Activated naive CD4-positive, alpha-beta T cell (primary cell): ENCODE measurements at places on chromosomes 7 and 10.

GRCh38 chr10:70176441-70176840 lies 6.1 kb upstream of the SAR1A start:
- no peak for DNase-seq

- no peak for DNase-seq
Measured at GRCh38 chr10:46523119-46523961, 33.1 kb downstream of the GPRIN2 start.

DNA sequence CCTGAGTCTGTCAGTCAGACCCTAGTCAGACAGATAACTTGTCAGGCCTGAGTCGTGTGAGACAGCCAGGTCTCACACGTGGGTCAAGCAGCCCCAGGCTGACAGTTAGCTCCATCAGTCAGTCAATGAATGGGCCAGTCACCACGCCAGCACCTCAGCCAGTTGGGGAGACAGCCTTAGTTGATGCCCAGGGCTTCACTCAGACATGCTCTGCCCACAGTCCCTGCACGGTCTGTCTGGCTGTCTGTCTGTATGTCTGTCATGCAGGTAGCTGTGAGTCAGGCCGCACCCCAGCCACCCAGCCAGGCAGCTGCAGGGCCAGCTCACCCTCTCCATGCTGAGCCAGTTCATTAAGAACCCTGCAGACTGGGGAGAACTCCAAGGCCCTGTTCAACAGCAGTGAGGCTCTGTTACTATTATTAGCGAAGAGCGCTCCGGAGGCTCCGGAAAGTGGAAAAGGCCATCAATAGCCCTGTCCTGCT lies 141.1 kb upstream of the PCBD1 start:
- no peak for DNase-seq

DNA sequence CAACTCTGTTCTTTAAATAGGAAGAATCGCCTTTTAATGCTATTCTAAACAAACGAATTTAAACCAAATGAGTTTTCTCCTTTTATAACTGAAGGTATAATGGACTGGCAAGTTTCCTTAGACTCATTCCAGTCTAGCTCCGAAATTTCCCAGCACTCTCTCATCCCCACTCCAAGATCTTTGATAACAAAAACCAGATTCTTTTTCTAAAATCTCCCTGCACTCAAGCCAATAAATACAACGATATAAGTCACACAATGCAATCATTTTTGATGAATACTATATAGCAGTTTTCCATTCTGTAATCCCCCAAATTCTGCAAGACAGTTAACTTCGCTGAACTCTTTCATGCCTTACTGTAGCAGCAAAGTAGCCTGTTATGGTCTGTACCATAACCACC lies 1.9 kb downstream of the OGA start:
- DNase-seq: no peak

DNA sequence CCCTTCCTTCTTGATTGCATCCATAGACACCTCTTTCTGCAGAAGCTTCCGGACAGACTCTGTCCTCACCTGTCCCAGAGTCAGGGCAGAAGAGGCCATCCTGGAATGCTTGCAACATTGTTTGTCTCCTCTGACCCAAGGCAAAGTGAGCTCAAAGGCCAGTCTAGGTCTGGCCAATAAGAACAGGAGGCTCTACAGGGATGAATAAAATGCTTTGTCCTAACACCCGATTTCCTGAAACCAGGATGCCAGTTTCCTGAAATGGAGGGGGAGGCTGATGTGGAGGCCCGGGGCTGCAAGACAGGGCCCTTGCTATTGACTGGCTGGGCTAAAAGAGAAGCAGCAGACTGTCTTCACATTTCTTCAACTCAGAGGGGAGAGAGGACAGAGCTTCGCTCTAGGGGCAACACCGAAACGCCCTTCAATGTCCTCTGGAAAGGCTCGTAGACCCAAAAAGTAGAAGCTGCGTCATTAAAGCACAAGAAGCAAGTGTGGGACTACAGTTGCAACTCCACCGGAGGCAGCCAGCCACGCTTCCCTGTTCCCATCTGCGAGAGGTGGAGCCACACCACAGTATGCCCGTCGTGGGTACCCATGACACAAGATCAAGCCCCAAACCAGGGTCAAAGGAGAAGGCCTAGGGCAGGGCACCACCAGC lies 29.1 kb upstream of the NDST2 start:
- no peak for DNase-seq

GRCh38 chr7:29332042-29332811 lies 137.7 kb downstream of the CHN2 start:
- no peak for DNase-seq

DNA sequence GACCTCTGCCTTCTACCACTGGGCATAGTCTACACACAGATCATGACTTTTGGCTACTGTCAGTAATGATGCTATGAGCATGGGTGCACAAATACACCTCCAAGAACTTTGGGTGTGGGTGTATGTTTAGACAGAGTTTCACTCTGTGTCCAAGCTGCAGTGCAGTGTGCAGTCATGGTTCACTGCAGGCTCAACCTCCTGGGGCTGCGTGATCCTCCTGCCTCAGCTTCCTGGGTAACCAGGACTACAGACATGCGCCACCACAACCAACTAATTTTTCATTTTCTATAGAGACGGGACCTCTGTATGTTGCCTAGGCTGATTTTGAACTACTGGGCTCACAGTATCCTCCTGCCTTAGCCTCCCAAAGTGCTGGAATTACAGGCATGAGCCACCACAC lies 194.4 kb downstream of the NSUN6 start:
- DNase-seq: no peak

DNA sequence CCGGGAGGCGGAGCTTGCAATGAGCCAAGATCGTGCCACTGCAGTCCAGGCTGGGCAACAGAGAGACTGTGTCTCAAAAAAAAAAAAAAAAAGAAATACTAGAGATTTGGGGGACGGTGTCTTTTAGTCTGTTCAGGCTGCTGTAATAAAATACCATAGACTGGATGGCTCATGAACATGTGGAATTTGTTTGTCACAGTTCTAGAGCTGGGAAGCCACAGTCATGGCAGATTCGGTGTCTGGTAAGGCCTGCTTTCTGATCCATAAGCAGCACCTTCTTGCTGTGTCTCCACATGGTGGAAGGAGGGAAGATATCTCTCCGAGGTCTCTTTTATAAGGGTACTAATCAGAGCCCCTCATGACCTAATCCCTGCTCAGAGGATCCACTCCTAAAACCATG lies 102.7 kb upstream of the MKLN1 start:
- DNase-seq: no peak
